NCI-H526 treated with DMSO at 0.1 percent for 48 hours (cell line): ENCODE measurements at places on chromosomes 1 and 21.
A peak's percentile ranks its signal among the peaks of the same experiment; 100 is the strongest.

GRCh38 chr1:67748630-67749029, 63.6 kb downstream of the GADD45A start:
- no peak for DNase-seq

DNA sequence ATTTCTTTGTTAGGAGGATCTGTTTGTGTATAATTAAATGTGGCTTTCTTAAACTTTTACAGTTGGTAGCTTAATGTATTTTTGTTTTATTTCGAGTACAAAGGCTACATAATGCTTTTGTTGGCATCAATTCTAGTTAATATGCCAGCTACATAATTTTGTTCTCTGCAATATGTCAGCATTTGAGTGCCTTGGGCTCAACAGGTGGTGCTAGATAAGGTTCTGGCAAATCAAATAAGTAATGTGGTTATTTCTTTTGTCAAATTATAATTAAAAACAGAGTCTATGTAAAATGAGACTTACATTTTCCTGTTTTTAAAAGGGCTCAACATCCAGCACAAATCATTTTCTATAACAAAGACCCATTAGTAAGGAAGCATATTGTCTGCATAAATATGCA, 410.6 kb upstream of the NR5A2 start:
- DNase-seq = no peak

GRCh38 chr1:5509664-5510452, 482.4 kb downstream of the NPHP4 start:
- no peak for DNase-seq

DNA sequence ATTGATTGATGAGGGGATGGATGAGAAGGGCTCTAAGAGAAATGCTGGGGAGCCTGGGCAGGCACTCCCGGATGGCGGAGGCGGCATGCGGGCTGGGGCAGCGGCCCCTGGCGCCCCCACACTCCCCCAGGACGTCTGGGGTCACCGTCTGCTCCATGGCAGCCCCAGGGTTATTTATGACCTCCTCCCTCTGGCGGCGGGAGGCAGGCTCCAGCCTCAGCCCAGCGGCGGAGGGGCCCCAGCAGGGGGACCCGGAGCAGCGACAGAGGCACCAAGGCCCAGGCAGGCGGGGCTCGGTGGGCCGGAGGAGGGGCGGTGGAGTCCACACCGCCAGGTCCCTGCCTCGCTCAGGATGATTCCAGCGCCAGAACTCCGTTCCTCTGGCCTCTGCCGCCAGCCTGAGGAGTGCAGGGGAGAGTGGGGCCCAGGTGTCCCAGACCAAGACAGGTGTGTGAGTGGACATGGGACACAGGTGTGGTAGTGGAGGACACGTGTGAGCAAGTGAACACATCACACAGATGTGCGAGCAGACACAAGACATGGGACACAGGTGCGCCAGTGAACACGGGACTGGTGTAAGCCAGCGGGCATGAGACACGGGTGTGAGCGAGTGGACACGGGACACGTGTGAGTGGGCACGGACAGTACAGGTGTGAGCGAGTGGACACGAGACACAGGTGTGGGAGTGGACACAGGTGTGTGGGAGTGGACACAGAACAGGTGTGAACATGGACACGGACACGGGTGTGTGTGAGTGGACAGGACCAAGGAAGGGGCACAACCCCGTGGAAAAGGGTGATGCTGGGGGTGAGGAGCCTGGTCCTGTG, 2.5 kb upstream of the SAMD11 start:
- peak; percentile 90 for DNase-seq

GRCh38 chr21:44758781-44759627, 42.6 kb downstream of the UBE2G2 start:
- DNase-seq = no peak

DNA sequence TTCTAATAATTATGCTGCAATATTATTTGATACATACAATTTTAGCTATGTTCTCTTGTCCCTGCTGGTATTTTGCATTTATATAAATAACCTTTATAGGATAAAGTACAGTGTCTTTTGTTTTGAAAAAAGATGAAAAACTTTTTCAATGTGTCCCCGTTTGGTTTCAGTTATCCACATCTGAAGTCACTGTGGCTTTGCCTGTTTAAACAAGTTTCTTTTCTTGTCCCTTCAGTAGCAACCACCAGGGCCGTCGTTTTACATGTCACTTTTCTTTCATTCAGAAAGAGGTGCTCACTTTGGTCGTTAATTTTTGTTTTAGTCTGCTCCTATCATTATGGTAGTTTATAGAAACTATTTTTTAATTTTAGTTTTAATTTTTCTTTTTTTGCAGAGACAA, 41.4 kb downstream of the RABGAP1L start:
- no peak for DNase-seq
